ENCODE measurements at places on chromosomes 3 and 15. TPM values are rescaled to one million over a fixed set of nuclear protein-coding genes. Genes with fewer than 3 reads are reported as not detected.

ADPRH gene
- 2.3 TPM for total RNA-seq

ABTB1 gene
- total RNA-seq, result 7.8 TPM

KCNH8 gene
- not detected for total RNA-seq

SLC9A9 gene
- total RNA-seq, result 0.11 TPM

DNAH12 gene
- not detected for total RNA-seq

CLEC3B gene
- total RNA-seq, result not detected

UNC13C gene
- total RNA-seq, result not detected

EPHB1 gene
- 0.06 TPM for total RNA-seq

CACNA2D2 gene
- total RNA-seq, result 0.15 TPM

IGSF10 gene
- 0.54 TPM for total RNA-seq

DPPA2 gene
- not detected for total RNA-seq

CCR1 gene
- not detected for total RNA-seq

TM4SF4 gene
- total RNA-seq, result 40.4 TPM

AQP9 gene
- not detected for total RNA-seq

MUC20 gene
- total RNA-seq, result 0.62 TPM

GATA2 gene
- 4.8 TPM for total RNA-seq

COL8A1 gene
- total RNA-seq, result not detected

PRSS50 gene
- not detected for total RNA-seq

CLDN18 gene
- total RNA-seq, result not detected

BLOC1S6 gene
- total RNA-seq, result 16.4 TPM

FBXW12 gene
- not detected for total RNA-seq

TBC1D21 gene
- not detected for total RNA-seq

TNIK gene
- 2.5 TPM for total RNA-seq

TIMMDC1 gene
- 73.3 TPM for total RNA-seq

CPA3 gene
- total RNA-seq, result not detected

SPESP1 gene
- not detected for total RNA-seq

PLA2G4E gene
- not detected for total RNA-seq

All from A549 treated with ZK216348 at 1 μM for 4 hours (cell line).